G401 (cell line): ENCODE measurements at places on chromosomes 7 and 10. TPM values are rescaled to one million over a fixed set of nuclear protein-coding genes. Genes with fewer than 3 reads are reported as not detected.

- no peak for DNase-seq
Observed at GRCh38 chr10:29947701-29948060, 111.7 kb downstream of the JCAD start.

DNA sequence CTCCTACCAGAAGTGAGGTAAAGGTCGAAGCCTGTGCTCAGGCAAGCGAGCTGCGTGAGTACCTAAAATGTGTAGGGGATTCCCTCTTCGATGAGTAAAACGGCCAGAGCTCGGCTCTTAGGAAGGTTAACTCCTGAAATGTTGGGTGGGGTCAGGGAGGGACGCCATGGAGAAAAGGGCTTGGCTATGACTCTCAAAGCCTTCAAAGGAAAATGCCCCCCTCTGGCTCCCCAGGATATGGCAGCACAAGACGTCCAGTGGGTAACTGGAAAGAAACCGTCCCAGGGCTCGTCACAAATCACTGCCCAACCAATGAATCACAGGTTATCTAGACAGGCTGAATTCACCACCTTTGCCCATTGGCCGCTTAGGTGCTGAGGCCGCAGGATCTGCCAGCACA is 58.0 kb downstream of the CALML3 start:
- DNase-seq = no peak

ANKRD7 gene
- total RNA-seq = 1.9 and 2.5 TPM in 2 replicates

- no peak for DNase-seq
Observed at GRCh38 chr7:1855725-1856160, 185.7 kb downstream of the ELFN1 start.

GRCh38 chr7:9960460-9960859 is 1013.2 kb upstream of the PHF14 start:
- no peak for DNase-seq

GRCh38 chr7:67593794-67594193 is 597.2 kb downstream of the TYW1 start:
- no peak for DNase-seq

PSAP gene
- 582 and 588 TPM in 2 replicates for total RNA-seq

DNA sequence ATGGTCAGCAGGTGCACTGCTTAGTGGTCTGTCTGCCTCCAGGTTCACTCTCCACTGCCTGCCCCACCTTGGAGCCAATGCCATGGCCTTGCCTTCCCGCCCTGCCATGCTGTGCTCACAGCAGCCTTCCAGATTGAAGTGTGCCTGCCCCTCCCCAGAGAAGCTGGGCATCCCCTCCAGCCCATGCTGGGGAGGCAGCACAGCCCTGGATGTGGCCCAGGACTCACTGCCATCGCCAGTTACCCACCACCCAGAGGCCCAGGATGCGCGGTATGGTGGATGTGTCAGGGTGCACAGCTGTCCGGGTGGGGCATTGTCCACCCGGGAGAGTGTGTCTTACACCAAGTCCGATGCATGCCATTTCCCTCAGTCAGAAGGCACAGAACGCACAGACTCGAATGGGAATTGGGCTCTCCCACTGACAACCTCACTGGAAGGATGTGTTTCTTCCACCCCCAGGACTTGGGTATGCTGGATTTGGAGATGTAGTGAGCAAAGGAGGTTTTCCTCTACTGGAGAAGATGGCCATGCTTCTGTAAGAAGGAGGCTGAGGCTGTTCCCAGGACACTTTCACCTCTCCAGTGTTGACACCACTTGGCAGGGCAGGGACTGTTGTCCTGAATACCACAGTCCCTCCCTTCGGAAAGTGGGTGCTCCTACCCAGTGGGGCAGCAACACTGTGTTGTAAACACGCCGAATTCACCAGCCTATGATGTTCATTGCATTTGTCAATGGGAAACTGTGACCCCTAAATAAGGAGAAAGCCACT is 122.0 kb downstream of the ADARB2 start:
- DNase-seq = no peak

- no peak for DNase-seq
Observed at GRCh38 chr10:84965468-84965867, 637.1 kb downstream of the CCSER2 start.

DPYSL4 gene
- total RNA-seq = 4.9 and 6.0 TPM in 2 replicates

C10orf71 gene
- not detected in 2 replicates for total RNA-seq
